ENCODE measurements at places on chromosomes 3 and 15.

- no peak for DNase-seq
Observed at GRCh38 chr3:3189961-3190360, 10.5 kb upstream of the CRBN start.

DNA sequence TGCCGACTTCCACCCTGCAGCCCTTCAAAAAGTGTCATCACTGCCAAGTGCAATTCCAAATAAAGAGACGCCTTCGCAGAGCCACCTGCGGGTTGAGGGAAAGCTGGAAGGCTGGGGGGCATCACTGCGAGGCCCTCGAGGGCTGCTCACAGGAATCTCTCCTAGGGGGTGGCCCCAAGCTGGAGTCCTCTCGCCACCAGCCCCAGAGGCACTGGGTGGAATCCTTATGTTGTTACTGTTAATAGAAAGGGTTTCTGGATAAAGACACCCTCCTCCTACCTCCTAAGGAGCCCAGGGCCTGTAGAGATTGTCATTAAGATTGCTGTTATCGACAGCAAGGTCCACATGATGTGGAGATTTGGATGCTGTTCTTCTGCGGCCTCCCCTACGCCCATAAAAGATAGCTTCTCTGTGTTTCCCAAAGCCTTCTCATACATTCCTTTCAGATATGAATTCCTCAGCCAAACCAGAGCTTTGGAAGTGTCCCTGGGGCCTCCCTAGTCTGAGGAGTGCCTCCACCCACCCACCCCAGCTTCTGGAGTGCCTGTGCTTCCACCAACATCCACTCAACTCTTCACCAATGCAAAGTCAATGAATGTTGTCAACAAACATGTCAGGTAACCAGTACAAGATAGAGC lies 512.7 kb downstream of the SHQ1 start:
- DNase-seq, result no peak

GRCh38 chr3:58731673-58732072 lies 65.1 kb upstream of the FAM3D start:
- DNase-seq, result no peak

DNA sequence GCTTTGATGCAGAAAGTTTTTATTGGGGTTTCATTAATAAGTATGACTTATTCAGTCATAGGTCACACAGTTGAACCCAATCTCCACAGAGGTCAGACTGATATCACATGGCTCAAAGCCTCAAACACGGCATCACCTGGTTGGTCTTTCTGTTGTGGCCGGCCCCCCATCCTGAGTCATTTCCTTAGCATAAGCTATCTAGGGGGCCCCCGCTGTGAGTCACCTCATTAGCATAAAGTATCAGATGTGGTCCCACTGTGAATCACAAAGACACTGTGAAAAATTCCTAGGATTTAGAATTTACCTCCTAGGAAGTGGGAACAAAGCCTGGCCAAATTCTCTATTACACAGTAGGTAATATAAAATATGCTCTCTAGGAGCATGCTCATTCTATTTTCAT lies 502.2 kb downstream of the PYDC2 start:
- no peak for DNase-seq

- DNase-seq, result no peak
Observed at GRCh38 chr3:64023861-64024223, 548 bp upstream of the PSMD6 start.

- no peak for DNase-seq
Observed at GRCh38 chr15:56821721-56822425, 88.6 kb upstream of the ZNF280D start.

DNA sequence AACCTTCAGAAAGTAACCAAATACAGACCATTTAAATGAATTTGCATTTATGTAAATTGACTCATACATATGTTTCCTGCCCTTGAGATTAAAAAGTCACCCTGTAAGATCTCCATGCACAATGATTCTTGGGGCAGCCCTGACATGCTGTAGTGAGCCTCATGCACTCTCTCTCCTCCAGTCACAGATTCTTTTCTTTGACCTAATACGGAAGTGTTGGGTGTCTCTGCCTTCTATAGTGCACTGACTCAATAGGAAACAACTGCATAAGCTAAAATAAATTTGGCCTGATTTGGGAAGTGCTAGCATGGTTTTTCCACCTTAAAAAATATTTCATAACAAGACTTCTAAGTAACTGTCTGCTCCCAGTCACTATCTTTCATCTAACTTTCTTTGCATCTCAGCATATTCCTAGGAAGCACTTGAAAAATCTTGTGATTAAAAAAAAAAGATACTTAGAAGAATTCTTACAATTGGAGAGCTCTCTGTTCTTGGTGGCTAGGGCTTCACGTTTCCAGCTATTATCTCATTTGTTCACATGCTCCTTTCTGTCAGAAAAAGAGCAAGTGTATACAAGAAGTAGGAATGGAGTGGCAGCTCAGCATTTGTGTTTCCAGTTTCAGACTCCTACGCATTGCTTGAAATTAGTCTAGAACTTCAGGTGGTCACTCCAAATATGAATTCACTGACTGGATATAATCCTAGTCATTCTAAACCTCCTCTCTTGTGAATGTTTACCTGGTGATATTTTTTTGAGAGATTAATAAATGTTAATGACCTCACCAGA lies 207.9 kb upstream of the COL8A1 start:
- no peak for DNase-seq

DNA sequence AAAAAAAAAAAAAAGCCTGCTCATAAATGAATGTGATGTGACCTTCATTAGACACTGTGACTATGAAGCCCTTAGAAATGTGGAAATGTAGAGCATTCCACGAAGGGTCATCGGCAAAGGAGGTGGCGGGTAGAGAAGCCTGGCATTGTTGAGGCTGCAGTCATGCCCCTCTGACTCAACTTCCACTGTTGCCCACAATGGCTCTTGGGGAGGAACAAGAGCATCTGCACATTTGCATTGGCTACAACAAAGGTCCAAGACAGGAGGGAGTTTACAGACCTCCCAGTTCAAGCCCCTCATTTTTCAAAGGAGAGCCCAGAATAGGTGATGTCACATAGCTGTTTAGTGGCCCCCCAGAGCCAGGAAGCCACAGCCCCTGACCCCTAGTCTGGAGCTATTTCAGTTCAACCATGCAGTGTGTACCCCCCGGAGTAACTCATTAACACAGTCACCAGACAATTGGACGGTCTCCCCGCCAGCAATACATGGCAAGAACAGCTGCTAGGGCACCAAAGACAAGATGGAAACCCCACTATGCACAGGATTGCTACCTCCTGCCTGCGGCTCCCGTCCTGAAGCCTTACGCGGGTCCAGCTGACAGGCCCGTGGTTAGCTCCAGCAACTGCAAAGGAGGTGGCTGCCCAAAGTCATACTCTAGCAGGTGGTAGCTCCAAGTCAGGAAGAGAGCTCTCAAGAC lies 56.2 kb downstream of the SH3BP5 start:
- no peak for DNase-seq

DNA sequence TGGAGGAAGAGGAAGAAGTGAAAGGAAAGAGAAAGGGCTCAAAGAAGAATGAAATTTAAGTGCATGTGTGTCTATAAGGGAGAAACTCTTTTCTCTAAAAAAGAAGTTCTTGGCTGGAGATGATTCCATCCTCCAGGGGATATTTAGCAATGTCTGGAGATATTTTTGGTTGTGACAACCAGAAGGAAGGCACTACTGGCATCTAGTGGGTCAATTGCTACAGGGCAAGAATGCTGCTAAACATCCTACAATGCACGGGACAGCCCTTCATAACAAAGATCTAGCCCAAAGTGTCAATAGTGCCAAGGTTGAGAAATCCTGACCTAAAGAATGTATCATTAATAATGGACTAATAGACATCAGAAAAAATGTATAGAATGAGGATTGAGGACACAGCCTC lies 57.4 kb upstream of the ST3GAL6 start:
- DNase-seq, result no peak
